ENCODE measurements at places on chromosomes 2 and 18.

GRCh38 chr2:12052796-12053195, 306.4 kb downstream of the LPIN1 start:
- no peak for DNase-seq

- no peak for DNase-seq
These were observed 43.2 kb upstream of the LOXHD1 start for GRCh38 chr18:46700066-46700824.

DNA sequence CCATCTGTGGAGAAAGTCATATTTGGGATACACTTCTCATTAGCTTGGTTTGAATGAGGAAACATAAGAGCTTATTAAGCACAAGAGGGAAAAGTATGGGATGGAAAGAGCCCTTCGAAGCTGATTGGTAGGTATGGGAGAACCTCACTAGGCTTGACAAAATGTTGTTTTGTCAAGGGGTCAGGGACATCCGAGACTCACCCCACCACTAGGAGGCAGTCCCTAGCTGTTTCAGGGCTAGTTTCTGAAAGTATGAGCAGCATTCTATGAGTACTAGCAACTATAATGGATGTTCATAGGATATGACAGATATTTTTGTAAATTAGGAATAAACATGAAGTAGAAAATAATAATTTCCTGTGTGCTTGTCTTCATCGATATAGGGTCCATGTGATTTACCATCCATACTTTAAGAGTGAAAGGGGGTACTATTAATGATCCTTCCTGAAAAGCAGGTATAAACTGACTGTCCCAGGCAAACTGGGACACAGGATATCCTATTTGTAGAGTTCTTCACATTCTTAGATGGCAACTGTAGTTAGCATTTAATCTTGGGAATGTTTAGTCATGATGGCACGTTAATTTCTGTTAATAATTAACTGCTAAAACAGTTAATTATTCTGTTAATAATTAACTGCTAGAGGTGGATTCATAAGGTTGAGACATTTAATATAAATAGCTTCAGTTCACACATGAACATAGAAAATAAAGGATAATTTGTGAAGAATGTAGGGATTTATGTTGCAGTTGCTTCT, 28.4 kb downstream of the OTX1 start:
- no peak for DNase-seq

DNA sequence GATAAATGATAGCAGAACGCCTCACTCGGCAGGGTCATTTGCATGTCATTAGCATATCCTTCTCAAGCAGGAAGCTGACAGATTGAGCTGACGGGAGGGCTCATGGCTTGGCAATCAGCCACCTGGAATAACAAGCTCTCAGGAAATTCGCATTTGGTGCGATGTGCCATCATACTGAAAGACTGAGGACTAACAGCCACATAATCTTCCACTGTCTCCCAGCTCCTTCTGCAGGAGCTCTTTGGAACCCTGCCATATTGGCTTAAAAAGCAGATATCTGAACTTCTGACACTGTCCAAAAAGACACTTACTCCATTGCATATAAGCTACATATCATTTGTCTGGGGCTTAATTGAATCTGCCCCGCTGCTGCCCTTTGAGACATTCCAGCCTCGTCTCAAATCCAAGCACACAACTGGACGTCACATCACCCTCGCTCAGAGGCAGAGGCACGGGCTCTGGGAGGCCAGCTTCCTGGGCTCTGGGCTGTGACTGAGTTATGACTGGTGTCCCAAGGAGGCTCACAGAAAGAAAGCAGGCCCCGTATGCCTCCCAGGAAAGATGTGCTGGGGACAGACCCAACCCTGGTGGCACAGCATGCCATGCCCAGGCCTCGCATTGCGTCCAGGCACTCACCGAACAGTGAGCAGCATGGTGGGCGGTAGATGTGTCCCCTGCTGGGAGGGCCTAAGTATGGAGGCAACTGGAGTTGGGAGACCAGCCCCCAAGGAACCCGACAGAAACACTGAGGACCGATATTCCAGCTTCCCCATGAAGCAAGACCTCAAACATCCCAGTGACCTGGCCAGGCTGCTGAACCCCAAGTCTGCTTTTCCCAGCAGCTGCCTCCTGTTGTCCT, 228.0 kb downstream of the ATAD2B start:
- no peak for DNase-seq

DNA sequence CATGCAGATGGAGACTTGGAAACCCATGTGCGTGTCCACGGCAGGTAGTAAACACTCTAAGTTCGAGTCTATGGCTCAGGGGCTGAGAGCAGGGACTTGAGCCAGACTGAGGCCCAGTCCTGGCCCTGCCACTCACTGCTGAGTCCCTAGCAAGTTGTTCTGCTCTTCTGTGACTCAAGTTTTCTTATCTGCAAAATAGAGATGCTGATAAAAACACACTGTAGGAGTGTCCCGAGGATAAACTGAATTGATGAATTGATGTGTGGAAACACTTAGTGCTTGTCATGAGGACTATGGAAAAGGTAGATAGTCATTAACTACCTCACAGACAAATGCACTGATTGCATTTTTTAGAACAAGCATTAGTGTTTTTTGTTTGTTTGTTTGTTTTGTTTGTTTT, 73.2 kb downstream of the BOLA3 start:
- no peak for DNase-seq

Data from GOT3 (cell line).